ENCODE measurements at places on chromosomes 2 and 18. TPM values are rescaled to one million over a fixed set of nuclear protein-coding genes. Genes with fewer than 3 reads are reported as not detected.

Gene FRZB
- 3.0 TPM for total RNA-seq

Gene PSMA8
- not detected for total RNA-seq

Gene HOXD13
- not detected for total RNA-seq

DNA sequence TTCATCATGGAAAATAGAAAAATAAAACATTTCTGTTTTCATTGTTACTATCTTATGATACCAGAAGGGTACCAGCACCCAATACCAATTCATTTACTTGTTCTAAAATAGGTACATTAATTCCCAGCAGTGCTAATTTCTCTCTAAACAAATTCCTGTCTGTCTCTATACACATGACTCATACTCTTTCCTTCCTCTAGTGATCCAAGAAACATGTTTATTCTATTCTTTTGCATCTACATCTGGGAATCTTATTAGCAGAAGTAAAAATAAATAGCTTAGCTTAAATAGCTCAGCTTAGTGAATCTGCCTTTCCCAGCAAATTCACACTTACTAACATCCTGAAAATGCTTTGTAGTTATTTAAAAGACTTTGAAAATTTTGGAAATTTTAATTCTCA, 84.5 kb upstream of the MAPRE2 start:
- H3K27me3 ChIP-seq, result no peaks in the 10 kb centered on the region
- H3K4me3 ChIP-seq, result no peak overlapping the region
- DNase-seq, result no peak
- H3K4me1 ChIP-seq, result no peaks in the 10 kb centered on the region
- H3K36me3 ChIP-seq, result no peaks in the 10 kb centered on the region

GRCh38 chr2:1047485-1047884, 96.8 kb downstream of the SNTG2 start:
- no peaks in the 10 kb centered on the region for H3K36me3 ChIP-seq
- no peaks in the 10 kb centered on the region for H3K27me3 ChIP-seq
- no peak for DNase-seq
- no peak overlapping the region for H3K4me3 ChIP-seq
- H3K4me1 ChIP-seq, result no peaks in the 10 kb centered on the region

Gene TXNDC2
- total RNA-seq, result not detected

Gene PRSS56
- total RNA-seq, result not detected

DNA sequence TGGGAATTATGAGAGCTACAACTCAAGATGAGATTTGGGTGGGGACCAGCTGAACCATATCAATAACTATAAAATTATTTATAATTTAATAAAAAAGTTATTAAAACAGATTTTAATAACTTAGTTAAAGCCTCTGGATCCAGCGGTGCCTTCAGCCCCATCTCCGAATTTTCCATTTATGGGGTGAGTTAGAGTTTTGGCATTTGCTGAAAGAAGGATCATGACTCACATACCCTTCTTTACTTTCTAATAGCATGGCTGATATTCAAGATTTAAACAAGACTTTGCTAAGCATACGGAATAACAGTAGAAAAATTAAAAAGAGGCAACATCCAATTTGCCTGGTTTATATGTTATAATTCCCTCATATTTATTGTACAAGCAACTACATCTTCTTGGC, 94.5 kb downstream of the RDH14 start:
- no peaks in the 10 kb centered on the region for H3K27me3 ChIP-seq
- H3K27ac ChIP-seq, result no peak overlapping the region
- no peak for DNase-seq
- H3K4me1 ChIP-seq, result no peaks in the 10 kb centered on the region

Gene GATA6
- 4.2 TPM for total RNA-seq

- no peaks in the 10 kb centered on the region for H3K4me1 ChIP-seq
- no peak overlapping the region for H3K4me3 ChIP-seq
- DNase-seq, result no peak
- no peak overlapping the region for H3K27ac ChIP-seq
Measured at GRCh38 chr2:30040147-30040546, 106.7 kb upstream of the YPEL5 start.

Gene TMEFF2
- total RNA-seq, result not detected

Gene DOCK10
- 37.2 TPM for total RNA-seq

GRCh38 chr2:60633615-60634014, 80.2 kb upstream of the BCL11A start:
- no peak overlapping the region for H3K27ac ChIP-seq
- H3K36me3 ChIP-seq, result no peaks in the 10 kb centered on the region
- no peaks in the 10 kb centered on the region for H3K27me3 ChIP-seq
- DNase-seq, result no peak

Gene TP53I3
- 134 TPM for total RNA-seq

Gene PARD3B
- total RNA-seq, result 59.0 TPM

Gene PLGLB1
- 3.6 TPM for total RNA-seq

DNA sequence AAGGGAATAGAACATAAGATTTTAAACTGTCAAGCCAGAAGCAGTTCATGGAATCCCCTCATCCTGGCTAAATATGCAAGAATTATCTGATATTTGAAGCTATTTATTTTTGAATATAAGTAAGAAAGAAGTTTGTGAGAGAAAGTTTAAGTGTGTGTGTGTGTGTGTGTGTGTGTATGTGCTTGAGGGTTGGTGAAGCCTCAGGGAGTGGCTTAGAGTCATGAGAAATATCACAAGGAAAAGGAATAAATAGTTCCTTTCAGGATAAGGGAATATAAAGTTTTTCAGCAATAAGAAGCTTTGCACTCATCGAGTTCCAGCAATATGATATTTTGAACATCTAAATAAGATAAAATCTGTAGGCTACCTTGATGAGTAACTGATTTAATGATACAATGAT, 359.6 kb downstream of the MEIS1 start:
- H3K27me3 ChIP-seq, result no peaks in the 10 kb centered on the region
- no peak for DNase-seq
- H3K36me3 ChIP-seq, result no peaks in the 10 kb centered on the region
- H3K4me1 ChIP-seq, result no peaks in the 10 kb centered on the region

GRCh38 chr2:171706152-171706803, 19.0 kb downstream of the DYNC1I2 start:
- no peak overlapping the region for H3K27ac ChIP-seq
- H3K36me3 ChIP-seq, result no peaks in the 10 kb centered on the region
- no peaks in the 10 kb centered on the region for H3K27me3 ChIP-seq

DNA sequence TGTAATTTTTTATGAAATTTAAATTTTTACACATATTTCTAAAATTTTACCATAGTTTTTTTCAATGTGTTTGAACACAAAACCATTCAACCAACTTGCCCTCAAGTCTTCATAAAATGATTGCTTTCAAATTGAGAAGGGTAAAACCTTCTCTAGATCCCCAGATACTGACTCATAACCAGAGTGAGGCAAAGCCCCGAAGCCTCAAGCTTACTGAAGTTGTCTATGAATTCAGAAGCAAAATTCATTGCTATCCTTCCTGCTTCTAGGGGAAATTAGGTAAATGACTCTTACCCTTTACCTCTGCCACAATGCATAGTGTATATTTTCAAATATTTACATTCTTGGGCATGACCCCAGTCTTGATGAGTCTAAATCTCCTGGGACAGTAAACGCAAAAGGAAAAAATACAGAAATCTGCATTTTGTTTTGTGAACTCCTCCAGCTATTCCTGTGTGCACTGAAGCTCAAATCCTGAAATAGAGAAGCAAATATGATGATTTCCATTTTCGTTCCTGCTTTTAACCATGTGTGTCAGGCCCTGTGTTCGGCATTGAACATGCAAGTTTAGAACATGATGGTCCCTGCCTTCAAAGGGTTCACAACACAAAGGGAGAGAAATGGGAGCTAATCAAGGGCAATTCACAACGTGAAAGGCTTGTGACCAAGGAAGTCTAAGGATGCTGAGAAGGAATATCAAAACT, 246.3 kb downstream of the SUCLG1 start:
- DNase-seq, result no peak
- H3K4me1 ChIP-seq, result no peaks in the 10 kb centered on the region
- no peak overlapping the region for H3K27ac ChIP-seq
- no peaks in the 10 kb centered on the region for H3K36me3 ChIP-seq

Gene STEAP3
- 5.5 TPM for total RNA-seq

DNA sequence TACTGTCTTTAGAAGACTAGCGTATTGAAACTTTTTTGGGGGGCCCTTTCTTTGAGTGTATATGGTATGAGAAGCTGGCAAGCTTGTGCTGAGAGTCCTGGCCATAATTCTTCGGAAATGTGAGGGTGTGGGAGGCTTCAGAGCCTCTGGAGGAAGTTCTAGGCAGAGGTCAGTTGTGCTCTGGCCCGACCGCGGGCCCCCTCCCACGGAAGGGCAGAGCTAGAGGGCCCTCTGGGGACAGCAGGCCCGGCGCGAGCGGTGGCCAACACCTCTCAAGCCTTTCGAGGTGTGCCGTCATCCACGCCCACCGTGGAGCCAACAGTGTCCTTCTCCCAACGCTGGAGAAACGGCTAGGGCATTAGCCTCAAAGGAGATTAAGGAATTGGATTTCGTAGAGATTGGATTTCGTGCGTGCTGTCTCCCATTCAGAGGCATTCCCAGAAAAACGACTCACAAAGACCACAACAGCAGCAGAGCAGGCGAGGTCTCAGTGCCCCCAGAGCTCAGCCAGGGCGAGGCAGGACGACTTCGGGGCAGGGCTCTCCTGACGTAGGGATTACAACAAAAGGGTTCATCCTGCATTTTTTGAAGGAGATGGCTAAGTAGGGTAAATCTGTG, 2.2 kb upstream of the MTCL1 start:
- no peak for DNase-seq
- H3K4me1 ChIP-seq, result no peaks in the 10 kb centered on the region
- no peaks in the 10 kb centered on the region for H3K36me3 ChIP-seq

DNA sequence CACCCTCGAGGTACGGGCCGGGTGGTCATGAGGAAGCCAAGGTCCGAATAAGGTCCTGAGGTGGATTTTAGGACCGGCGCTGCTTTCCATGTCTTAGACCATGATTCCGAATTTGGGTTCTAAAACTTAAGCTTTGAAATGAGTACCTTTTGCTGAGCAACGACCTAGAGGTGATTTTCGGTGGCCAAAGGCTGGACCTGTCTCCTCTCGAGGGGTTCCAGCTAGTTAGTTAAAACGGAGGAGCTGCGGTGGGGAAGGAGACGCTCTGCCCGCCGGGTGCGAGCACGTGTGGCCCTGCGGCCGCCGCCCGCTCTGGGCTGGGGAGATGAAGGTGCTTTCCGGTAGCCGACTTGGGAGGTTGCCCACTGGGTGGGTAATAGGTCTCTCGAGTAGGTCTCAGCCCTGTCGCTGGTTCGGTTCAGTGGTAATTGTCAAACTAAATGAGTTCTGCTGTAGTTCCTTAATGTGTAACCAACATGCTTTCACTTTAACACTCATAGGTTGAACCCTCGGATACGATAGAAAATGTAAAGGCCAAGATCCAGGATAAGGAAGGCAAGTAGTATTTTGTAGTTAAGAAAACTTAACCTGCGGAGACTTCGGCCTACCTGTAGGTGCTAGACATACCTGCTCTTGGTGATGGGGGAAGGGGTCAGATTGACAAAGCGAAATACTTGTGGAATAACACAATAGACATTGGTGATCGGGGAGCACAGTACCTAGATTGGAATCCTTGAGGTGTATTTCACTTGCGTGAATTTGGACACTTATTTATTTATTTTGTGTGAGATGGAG, 572 bp downstream of the RPS27A start:
- DNase-seq, result no peak
- H3K27me3 ChIP-seq, result no peaks in the 10 kb centered on the region
- peak overlapping the region; percentile 92 for H3K27ac ChIP-seq
- peak overlapping the region; percentile 95 for H3K4me3 ChIP-seq
- no peaks in the 10 kb centered on the region for H3K36me3 ChIP-seq
- peaks cover 34% of the 10 kb centered on the region for H3K4me1 ChIP-seq

DNA sequence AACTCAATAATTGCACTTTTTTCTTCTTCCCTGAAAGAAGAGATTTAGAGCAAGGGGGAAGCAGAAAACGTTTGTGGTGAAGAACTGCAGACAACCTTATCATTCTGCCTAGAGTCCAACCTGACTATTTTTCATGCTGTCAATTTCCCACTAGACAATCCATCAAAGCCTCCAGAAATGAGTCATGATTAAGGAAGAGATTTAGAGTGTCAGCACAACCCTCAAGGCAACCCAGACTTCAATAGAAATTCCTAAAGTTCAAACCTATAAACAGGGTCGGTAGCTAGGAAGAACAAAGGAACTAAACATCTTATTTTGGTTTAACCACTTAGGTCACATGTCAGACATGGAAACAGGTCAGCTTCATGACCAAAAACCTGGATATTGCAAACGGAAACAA, 86.9 kb downstream of the SLC25A12 start:
- no peak overlapping the region for H3K27ac ChIP-seq
- H3K36me3 ChIP-seq, result no peaks in the 10 kb centered on the region
- no peak for DNase-seq
- no peaks in the 10 kb centered on the region for H3K4me1 ChIP-seq
- no peak overlapping the region for H3K4me3 ChIP-seq

DNA sequence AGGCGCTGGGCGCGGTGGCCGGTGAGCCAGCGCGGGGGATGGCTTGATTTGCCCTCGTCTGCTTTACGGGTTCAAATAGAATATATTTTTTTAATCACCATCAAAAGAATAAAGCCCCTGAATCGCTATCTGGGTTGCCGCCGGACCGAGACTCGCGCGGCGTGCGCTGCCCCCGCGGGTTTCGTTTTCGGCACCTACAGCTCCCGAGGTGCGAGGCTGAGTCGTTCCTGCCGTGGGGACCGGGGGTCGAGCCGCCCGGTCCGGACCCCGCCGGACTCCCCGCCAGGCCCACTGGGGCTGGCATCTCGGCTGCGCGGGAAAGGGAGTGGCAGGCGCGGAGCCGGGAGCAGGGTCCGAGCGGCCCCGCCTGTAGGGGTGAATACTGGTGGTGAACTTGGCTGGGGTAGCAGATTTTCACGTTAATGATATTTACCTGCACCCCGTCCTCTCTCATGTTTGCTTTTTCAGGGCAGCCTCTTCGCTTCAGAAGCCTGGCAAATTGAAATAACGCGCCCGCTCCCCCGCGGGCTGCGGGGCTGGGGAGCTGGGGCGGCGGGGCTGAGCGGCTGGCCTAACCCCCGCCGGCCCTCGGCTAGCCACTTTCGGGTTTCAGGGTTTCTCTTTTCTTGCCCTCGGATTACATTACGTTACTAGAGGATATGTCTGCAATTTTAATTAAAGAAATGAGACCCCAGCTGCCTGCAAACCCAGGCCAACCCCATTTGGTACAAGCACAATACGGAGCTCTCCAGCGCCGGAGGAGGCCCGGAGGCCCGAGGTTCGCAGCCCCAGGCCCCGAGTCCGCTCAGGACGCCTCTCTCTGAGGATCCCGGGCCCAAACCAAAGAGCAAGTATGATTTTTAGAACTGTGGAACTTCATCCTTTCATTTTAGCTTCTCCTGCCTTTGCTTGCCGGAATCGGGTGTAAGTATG, 1.7 kb upstream of the CELF4 start:
- peaks cover 11% of the 10 kb centered on the region for H3K4me1 ChIP-seq
- H3K4me3 ChIP-seq, result peak overlapping the region; percentile 39
- H3K36me3 ChIP-seq, result no peaks in the 10 kb centered on the region
- H3K27me3 ChIP-seq, result peaks cover 91% of the 10 kb centered on the region

Gene SLC5A7
- not detected for total RNA-seq

Gene ACMSD
- not detected for total RNA-seq

DNA sequence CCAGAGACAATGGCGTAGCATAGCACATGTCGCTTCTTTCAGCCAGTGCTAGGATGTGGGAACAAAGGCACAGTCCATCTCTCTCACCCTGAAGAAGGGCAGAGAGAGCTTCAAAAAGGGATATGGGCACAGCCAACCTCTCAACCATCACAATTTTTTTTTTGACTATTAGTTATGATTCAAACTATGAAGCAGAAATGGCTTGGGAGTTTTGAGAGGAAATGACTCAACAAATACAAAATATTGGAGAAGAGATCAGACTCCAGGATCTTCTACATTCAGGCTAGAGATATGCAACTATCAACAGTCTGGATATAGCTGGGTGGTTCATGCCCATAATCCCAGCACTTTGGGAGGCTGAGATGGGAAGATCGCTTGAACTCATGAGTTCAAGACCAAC, 109.1 kb downstream of the MCFD2 start:
- H3K27ac ChIP-seq, result peak overlapping the region; percentile 15
- no peak for DNase-seq
- no peaks in the 10 kb centered on the region for H3K36me3 ChIP-seq
- no peaks in the 10 kb centered on the region for H3K27me3 ChIP-seq
- H3K4me1 ChIP-seq, result no peaks in the 10 kb centered on the region

All from tibial nerve (tissue), 4 donors.